HuH-7 (cell line): ENCODE measurements at places on chromosomes 11 and 22.

DNA sequence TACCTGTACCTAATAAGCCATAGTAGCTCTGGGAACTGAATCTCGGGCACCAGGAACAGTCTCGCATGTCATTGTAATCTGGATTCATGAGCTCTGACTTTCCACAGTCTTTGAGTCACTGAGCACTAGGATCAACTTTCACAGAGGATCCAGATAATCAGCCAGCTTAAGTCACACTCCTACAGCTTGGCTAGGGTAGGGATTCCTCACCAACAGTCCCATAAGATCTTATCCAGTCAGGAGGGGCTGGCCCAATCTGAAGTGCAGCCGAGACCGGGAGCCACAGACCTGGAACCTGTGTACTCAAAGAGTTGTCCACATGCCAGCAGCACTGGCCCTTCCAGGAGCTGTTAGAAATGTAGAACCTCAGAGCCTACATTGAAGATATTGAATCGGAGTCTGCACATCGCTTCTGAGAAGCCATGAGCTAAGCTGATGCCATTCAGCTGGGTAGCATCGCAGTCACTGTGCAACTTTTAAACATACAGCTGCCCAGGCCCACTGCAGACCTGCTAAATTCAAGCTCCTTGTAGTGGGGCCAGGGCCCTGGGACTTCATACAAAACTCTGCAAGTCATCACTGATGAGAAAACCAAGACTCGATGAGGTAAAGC, 538.8 kb upstream of the B3GAT1 start:
- DNase-seq, result no peak

- no peak for DNase-seq
These were observed 140.5 kb downstream of the FCHSD2 start for GRCh38 chr11:73001615-73002014.

GRCh38 chr11:133506551-133507094, 25.7 kb downstream of the OPCML start:
- no peak for DNase-seq

DNA sequence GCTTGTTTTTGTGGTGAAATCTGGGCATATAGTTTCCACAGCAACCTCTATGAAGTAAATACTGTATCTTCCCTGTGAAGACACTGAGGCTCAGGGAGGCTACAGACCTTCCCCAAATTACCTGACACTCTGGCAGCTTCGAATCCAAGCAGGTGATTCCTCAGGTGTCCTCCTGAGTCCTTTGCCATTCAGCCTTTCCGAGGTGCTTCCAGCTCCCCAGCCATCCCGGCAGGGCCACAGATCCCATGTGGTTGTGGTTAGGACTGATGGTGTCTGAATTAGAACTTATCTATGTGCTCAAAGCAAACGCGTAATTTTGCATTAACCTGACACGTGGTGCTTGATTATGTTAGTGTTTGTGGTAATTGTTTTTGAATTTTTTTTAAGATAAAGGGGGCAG, 785.6 kb downstream of the BRD1 start:
- no peak for DNase-seq

DNA sequence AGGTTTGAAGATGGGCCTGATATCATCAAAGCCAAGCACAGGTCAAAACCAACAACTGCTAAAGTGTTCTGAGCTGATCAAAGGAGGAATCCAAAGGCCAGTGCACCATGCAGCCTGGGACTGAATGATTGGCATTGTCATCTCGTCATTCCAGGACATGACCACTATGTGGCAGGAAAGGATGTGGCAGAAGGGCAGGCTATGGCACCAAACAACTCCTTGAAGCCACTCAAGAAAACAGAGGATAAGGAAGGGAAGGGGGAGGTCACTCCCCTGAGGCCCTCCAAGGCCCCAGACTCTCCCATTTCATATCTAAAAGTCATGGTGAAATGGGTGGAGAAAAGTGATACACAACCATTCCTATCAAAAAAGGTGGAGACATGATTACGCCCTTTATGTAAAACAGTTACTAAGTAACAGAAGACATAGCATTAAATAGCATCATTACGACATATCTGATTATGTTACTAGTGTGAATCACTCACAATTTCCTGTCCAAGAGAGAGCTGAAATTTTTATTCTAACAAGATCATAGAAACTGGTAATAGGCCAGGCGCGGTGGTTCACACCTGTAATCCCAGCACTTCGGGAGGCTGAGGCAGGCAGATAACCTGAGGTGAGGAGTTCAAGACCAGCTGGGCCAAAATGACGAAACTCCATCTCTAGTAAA, 49.3 kb downstream of the AHNAK start:
- DNase-seq, result peak; percentile 48
